Fibroblast of skin of left biceps (primary cell): ENCODE measurements at places on chromosomes 5 and 9.

GRCh38 chr5:177496070-177496726, 1.2 kb downstream of the PDLIM7 start:
- DNase-seq = no peak

- no peak for DNase-seq
Observed at GRCh38 chr5:63877961-63878360, 84.3 kb downstream of the HTR1A start.

GRCh38 chr5:137022725-137023124, 476.4 kb downstream of the SPOCK1 start:
- DNase-seq = no peak

GRCh38 chr9:75775966-75776691, 114.3 kb upstream of the PCSK5 start:
- DNase-seq = no peak

DNA sequence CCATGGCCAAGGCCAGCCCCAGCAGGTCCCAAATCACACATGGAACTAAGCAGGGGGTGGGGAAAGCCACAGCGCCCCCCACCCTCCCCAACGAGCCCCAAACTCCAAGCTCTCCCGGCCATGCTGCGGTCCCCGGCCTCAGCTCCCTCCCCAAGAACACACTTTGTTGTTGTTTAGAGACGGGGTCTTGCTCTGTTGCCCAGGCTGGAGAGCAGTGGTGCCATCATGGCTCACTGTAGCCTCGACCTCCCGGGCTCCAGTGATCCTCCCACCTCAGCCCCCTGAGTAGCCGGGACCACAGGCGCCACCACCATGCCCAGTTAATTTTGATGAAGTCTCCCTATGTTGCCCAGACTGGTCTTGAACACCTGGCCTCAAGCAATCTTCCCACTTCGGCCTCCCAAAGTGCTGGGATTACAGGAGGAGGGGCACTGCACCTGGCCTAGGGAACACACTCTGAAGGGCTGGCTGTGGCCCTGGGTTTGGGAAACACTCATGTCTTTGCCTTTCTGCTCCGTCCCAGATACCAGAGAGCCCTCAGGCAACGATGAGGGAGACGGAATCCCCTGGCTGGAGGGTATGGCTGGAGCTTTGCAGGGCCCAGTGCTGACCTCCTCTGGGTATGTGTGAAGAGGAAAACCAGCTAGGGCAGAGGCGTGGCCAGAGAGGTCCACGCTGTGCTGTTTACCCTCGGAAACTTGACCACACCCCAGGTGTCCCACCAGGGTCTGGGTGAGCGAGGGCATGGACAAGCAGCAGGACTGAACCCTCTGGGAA, 53.2 kb upstream of the UBAC1 start:
- DNase-seq = no peak

DNA sequence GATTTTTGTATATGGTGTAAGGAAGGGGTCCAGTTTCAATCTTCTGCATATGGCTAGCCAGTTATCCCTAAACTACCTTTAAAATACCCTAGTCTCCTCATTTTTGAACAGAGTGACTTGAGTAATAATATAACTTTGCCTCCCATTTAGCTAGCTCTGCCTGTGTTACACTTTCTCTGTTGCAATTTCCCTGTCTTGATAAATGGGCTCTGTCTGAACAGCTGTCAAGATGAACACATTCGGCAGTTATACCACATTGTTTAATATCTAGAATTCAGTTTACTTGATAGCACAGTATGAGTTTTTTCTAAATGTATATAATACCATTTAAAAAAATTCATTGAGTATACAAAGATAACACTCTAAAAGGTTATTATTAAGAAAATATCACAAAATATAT, 562.9 kb upstream of the FTMT start:
- no peak for DNase-seq

DNA sequence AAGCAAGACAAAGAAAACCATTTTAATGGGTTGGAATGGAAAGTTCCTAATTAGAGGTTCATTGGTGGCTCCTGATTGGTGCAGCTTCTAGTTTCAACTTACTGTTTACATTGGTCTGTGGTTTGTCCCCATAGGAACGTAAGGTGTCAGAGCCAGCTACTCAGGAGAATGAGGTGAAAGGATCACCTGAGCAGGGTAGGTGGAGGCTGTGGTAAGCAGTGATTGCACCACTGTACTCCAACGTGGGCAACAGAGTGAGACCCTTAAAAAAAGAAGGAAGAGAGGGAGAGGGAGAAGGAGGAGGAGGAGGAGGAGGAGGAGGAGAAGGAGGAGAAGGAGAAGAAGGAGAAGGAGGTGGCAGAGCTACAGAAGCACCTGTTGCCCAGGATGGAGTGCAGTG, 30.4 kb downstream of the KCNIP1 start:
- no peak for DNase-seq

DNA sequence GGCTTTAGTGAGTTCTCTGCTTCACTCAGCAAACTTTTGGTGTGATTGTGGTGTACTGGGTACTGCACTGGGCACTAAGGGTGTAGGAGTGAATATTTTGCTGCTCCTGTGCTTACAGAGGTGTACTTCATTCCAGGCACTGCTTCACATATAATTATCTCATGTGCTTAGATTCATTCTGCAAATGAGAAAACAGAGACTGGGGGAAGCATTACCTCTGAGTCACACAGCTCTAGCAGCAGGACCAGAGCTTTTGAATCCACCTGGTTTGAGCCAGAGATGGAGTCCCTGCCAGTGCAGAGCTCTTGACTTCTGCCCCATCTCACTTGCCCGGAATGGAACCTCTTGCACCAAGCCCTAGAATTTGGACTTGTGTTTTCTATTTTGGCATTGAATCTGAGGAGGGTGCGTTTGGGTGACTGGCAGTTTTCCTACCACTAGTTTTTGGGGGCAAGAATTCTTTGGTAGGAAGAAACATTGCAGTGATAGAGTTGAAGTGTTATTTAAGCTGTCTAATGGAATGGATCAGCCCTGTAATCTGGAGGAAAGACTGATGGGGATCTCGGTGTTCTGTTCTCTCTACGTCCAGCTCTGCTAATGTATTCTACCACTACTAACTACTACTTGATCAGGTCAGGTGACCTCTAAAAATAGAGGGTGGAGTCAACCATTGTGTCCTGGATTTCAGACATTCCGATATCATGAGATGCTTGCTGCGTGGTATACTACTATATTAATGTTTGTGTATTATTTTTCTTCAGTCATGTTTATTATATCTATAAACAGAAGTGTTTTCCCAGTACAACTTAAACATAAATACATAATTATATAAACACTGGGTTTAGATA, 2.5 kb downstream of the ARHGAP26 start:
- no peak for DNase-seq

- DNase-seq = no peak
Observed at GRCh38 chr9:81690251-81690851, 1.0 kb upstream of the TLE1 start.

DNA sequence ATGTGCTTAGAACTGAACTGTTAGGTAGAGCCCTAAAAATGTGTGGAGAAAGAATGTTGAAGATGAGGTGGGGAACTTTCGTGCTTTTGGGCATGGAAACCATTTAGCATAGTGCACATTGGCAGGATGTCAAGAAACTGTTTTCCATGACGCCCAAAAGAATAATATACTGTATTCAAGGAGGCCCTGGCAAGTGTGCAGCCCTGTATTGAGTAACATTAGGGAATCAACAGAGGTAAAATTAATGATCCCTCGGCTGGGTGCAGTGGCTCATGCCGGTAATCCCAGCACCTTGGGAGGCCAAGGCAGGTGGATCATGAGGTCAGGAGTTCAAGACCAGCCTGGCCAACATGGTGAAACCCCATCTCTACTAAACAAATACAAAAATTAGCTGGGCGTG, 20.9 kb upstream of the PLIN2 start:
- no peak for DNase-seq

GRCh38 chr5:9784231-9784630, 154.1 kb upstream of the TAS2R1 start:
- no peak for DNase-seq

- DNase-seq = no peak
Observed at GRCh38 chr9:129493706-129494047, 127.2 kb downstream of the C9orf50 start.
